Right lung (tissue), 10 donors: ENCODE measurements at places on chromosomes 7 and 10.

GRCh38 chr7:111605246-111605645 lies 43.0 kb upstream of the IMMP2L start:
- DNase-seq, result no peak

GRCh38 chr7:151875942-151876898 lies 695 bp downstream of the PRKAG2 start:
- peak; percentile 80 for DNase-seq

- DNase-seq, result no peak
These were observed 439.6 kb downstream of the GRID1 start for GRCh38 chr10:85926986-85927385.

DNA sequence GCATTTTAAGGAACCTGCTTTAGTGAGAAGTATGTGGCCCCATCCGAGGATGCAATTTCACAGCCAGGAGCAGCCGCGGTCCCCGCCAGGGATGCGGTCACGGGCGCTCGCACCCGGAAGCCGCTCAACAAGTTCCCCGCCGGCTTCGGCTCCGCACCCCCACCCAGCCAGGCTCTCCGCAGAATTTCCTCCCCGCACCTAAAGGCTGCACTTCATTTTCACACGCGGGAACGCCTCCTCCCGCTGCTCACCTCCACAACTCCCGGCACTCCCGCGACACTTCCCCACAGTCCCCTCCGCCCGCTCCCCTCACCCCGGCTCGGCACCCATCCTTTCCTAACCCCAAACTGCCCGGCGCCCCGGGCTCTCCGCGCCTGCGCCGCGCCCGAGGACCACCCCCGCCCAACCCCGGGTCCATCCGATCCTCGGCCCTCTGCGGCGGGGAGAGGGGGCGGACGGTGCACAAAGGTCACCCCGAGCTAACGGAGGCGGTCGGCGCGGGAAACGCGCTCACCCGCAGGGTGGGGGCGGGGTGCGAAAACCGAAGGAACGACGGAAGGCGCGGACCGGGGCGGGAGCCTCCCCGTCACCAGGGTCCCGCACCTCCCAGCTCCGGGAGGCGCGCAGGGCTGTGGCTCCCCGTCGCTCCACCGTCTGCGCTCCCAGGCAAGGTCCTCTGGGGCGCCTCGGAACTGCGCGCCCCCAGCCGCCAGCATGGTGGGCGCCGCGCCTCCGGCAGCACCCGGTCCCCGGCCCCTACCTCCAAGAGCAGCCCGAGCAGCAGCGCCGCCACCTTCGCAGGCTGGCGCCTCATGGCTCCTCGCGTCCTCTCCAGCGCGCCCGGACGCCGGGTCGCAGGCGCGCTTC lies 558 bp downstream of the VOPP1 start:
- peak; percentile 58 for DNase-seq

- DNase-seq, result no peak
These were observed 31.8 kb downstream of the SLC35B4 start for GRCh38 chr7:134284952-134285351.

GRCh38 chr10:95559471-95559870 lies 1.7 kb downstream of the SORBS1 start:
- no peak for DNase-seq

- no peak for DNase-seq
These were observed 73.6 kb upstream of the NEBL start for GRCh38 chr10:20970708-20971107.

DNA sequence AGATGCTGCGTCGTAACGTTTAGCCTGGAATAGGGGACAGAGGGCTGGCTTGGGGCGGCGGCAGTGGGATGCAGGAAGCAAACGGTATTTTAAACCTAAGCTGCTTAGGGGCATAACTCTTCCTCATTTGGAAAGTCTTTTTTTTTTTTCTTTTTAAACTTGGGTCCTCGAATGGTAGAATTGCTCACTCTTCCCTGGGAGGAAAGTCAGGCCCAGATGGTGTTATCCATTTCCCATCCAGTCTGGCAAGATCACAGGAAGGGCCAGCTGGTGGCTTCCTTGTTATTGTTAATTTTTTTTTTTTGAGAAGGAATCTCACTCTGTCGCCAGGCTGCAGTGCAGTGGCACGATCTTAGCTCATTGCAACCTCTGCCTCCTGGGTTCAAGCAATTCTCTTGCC lies 56.6 kb downstream of the TMEM209 start:
- no peak for DNase-seq

GRCh38 chr10:121048749-121049148 lies 197.6 kb downstream of the WDR11 start:
- no peak for DNase-seq

GRCh38 chr10:11886851-11887250 lies 63.7 kb downstream of the PROSER2 start:
- no peak for DNase-seq

DNA sequence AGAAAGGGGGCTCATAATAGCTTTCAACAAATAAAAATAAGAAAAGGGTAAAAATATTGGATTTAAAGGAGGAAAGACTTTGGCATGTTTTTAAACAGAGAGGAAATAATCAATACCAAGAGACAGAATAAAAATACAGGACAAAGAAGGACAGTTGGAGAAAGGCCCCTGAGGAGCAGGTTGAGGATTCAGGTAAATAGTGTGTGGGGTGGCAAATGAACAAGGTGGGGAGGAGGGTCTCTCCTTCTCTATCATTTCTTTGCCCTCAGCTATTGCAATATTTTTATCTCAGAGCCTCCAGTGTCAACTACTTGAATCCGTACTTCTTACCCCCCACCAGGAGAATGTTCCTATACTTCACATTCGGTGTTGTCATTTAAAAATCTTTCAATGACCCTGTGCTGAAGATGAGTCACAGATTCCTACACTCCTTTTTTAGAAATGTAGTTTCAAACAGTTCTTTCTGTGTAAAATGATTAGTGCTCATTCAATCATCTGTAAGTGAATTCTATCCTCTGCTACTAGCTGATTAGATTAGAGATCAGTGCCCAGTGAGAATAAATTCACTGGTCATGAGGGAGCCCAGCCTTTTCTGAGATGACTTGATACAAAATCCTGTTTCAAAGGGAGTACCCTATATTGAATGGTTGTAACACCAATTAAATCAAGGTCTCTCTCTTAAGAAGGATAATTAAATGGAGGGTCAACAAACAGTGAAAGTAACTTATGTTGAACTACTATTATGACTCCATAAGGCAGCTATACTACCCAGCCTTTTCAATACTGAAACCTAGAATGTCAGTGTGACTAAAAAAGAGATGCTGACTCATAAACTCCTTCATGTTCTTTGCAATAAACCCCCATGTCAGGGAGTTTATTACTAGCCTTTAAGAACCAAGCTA lies 50.4 kb upstream of the WNT16 start:
- DNase-seq, result no peak

DNA sequence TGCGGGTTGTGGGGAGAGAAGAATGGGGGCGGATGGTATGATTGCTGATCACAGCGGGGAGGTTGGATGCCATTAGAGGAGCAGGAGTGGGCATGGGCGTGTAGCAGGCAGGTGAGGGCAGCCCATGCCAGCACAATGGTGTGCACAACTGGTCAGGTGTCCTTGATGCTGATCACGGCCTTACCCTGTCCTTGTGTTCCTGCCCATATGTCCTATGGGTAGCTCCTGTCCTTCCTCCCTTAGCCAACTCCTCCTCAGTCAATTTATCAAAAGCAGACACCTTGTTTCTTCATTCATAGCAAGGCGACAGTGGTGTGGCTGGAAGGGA lies 30.7 kb downstream of the WDR86 start:
- no peak for DNase-seq

- DNase-seq, result no peak
These were observed 338.9 kb downstream of the WDR37 start for GRCh38 chr10:1395025-1395480.

- peak; percentile 70 for DNase-seq
These were observed 47.2 kb downstream of the PWWP2B start for GRCh38 chr10:132443983-132444876.

DNA sequence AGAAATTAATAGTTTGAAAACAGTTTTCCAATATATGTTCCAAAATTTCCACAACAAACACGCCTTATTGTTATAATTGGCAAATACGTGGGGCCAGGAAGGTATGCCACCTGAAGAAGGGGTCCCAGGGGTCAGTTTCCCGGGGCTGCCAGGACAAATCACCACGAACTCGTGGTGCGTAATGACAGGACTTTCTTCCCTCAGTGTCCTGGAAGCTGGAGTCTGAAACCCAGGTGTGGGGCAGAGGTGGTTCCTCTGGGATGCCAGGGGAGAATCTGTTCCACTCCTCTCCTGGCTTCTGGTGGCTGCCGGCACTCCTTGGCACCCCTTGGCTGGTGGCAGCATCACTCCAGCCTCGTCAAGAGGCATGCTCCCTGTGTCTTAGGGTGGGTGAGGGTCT lies 56.7 kb downstream of the CHST15 start:
- no peak for DNase-seq

DNA sequence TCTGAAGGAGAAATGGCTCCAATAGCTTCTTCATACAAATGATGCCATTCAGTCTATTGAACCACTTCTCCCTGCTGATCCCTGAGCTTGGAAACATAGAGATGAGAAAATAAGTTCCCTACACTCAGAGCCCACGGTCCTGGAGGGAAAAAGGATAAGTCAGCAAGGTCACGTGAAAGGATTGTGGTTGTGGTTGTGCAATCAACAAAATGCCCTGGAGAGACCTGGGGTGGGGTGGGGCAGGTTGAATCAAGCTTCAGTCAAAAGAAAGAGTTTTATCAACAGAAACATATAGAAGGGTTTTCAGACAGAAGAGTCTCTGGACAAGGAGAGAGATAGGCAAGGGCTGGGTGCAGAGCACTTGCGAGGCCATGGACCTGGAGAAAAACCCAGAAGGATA lies 30.1 kb downstream of the C10orf90 start:
- no peak for DNase-seq

DNA sequence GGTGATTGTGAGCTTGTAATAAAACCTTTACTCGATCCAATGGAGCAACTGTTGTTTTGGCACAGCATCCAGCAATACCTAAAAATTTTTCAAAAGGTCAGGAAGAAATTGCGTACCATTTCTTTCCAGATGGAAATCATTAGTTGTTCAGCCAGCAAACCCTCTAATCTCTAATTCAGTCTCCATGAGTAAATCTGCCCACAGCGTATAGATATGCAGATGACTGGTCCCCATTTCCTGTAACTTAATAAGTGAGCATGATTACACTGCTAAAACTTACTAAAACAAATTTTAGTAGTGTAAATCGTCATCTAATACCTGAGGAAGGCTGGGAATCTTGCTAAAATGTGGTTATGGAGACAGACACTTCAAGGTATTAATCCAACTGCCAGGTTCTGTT lies 10.6 kb downstream of the SLC25A16 start:
- no peak for DNase-seq

- DNase-seq, result no peak
These were observed 181.7 kb downstream of the SRPK2 start for GRCh38 chr7:105206985-105207384.

DNA sequence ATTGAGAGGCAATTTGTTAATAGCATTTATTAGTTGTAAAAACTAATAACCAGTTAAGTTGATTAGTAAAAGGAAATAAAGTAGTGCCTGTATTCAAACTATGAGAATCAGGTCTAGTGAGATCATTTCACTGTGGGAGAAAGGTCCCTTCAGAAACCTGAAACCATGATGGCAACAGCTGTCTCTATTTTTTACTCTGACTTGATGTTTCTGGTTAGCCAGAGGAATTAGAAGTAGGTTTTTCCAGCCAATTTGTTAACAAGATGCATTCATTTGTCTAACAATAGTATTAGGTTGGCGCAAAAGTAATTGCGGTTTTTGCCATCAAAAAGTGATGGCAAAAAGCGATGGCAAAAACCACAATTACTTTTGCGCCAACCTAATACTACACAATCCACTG lies 272.2 kb upstream of the YAE1 start:
- DNase-seq, result no peak

DNA sequence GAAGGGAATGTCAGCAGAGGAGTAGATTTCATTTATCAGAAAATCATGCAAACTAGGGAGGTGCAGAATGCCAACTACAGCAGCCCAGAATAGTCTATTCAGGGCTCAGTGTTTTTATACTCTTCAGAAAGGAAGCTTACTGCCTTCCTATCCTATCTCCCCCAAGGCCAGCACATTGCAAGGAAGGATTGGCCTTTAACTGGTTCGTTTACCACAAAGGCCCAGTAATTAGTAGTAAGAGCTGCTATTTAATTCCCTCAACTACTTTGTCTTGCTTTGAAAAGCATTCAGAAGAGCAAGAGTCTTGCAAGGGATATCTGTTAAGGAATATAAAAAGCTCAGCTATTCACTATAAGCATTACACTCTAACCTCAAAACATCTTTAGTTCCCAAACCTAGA lies 86.4 kb upstream of the RNF148 start:
- no peak for DNase-seq

DNA sequence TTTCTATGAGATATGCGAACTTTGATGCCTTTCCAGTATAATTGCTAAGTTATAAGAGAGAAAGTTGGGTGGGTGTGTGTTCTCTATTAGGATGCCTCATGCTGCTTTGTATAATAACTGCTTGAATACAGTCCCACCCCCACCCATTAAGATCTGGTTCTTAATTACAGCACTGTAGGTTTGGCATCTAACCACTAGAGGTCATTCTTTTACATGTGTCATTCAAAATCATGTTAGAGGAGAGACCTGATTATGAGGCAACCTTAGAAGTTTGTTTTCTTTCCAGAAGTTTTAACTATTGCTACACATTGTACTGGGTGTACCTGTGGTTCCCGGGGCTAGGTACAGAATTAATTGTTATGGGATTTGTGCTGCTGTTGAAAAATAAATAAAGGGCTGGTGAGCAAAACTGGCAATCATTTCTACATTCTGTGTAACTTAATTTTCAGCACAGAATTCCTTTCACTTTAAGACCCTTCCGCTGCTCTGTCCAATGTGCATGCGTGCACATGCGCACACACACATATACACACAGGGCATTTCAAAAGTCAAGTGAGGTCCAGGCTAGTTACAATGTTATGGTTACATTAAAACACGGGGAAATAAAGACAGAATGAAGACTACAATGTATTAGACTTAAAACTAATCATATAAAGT lies 1156.3 kb downstream of the SORCS3 start:
- DNase-seq, result peak; percentile 16

DNA sequence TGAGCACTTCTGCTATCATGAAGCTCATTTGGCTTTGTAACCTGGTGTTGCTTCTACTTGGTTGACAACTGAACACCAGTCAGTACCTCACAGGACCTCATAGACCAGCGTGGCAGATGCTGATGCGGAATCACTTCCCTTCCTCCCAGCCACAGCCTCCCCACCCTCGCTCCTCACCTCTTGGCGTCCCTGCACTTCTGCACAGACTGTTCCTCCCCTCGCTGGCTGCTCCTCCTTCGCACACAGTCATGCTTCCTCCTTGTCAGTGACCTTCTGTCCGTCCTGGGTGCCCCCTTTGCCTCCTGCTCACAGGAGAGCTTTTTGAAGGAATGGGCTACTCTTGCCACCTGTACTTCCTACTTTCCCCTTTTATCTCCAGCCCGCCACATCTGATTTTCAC lies 61.4 kb upstream of the CTBP2 start:
- DNase-seq, result no peak
